ENCODE measurements at places on chromosomes 2 and 18.

- no peak for DNase-seq
These were observed 676.2 kb downstream of the ZEB2 start for GRCh38 chr2:143843686-143844085.

DNA sequence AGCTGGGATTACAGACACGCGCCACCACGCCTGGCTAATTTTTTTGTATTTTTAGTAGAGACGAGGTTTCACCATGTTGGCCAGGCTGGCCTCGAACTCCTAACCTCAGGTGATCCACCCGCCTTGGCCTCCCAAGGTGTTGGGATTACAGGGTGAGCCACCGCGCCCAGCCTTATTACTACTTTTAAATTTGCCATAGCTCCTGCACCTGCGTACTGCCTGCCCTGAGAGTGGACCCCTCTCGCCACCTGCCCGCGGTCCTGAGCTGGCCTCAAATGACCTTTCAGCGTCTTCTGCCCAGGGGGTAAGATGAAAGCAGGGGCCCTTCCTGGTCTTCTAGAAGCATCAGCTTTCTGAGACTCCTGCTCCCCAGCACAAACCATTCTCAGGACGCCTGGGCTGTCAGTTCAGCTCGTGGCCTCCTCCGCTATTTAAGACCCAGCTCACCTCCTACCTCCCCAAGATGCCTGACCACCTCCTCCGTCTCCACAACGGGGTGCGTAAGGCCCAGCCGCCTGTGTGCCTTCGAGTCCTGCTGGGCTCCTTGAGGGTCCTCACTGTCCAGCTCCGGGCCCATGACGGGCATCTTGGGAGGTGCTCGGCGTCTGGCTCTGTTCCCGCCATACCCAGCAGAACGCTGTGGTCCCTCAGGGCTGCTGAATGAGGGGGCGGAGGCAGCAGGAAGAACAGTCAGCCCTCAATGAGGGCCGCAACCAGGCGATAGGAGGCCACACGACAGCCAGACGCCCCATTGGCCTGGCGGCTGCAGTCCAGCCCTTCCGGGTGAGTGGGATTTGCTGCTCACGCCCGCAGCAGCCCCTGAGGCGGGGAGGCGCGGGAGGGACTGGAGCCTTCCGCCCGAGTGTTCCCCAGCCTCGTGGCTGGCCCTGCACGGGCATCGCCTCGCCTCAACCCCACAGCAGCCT is 266.6 kb downstream of the TFCP2L1 start:
- no peak for DNase-seq

GRCh38 chr2:233934524-233934923 is 17.4 kb downstream of the TRPM8 start:
- DNase-seq = no peak

DNA sequence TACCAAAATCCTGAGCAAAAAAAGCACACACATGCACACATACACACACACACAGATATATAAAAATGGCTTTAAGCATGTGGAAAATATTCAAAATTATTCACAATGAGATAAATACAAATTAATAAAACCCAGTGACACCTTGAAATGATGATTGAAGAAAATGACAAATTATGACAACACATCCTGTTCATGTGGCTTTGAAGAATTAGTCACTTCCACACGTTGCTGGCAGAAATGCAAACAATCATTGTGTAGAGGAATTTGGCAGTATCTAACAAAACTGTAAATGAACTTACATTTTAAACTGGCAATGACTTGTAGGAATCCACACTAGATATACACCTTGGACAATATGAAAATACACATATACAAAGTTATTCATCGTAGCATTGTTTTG is 95.8 kb upstream of the RGPD4 start:
- no peak for DNase-seq

DNA sequence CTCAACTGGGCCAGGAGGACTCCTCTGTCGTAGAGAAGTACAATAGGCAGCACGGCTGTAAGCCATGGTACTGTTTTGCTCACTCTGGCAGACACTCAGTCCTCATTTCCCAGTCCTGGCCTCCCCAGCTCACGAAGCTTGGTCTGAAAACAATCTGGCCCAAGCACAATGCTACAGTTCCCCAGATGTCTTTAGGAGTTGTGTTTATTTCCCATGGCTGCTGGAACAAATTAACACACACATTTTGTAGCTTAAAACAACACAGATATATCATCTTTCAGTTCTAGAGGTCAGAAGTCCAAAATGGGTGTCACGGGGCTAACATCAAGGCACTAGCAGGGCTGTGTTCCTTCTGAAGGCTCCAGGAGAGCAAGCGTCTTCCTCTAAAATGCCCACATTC is 13.0 kb downstream of the FABP1 start:
- no peak for DNase-seq

GRCh38 chr2:171958475-171958874 is 36.2 kb downstream of the HAT1 start:
- no peak for DNase-seq

- DNase-seq = no peak
These were observed 110.0 kb downstream of the NCKAP5 start for GRCh38 chr2:133458280-133458679.

GRCh38 chr18:77054288-77054605 is 78.3 kb downstream of the MBP start:
- DNase-seq = no peak

GRCh38 chr2:233241803-233242202 is 9.7 kb upstream of the ATG16L1 start:
- no peak for DNase-seq

- DNase-seq = peak; percentile 26
These were observed at the start of gene ACKR3 for GRCh38 chr2:236569573-236569973. Gene ACKR3 (plus strand): TSS chr2:236569825. CDS start chr2:236580466, 10,641 bp downstream.

- DNase-seq = no peak
These were observed 164.5 kb upstream of the STON1 start for GRCh38 chr2:48365476-48365875.

- no peak for DNase-seq
These were observed 5.9 kb upstream of the EFEMP1 start for GRCh38 chr2:55929476-55929875.

- DNase-seq = no peak
These were observed 22.7 kb downstream of the NOSTRIN start for GRCh38 chr2:168825126-168825525.

- DNase-seq = no peak
These were observed 15.3 kb downstream of the CELF4 start for GRCh38 chr18:37550118-37550875.

GRCh38 chr18:34626404-34627136 is 83.5 kb upstream of the DTNA start:
- no peak for DNase-seq

DNA sequence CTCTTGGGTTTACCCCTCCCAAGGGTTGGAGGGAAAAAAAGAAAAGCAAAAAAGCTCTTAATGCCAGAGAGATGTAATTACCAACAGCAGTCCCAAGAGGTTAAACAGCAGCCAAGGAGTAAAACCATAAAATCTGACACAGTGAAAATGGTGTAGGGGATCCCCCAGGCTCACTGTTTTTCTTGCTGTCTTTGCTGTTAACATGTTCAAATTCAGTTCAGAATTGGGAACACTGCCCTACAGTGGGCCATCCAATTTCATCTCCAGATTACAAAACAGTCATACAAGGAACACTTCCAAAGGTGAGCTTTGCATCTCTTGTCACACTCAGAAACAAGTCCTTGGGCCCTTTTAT is 54.5 kb downstream of the PLEKHM3 start:
- no peak for DNase-seq

GRCh38 chr2:73561422-73561821 is 80.8 kb downstream of the NAT8 start:
- DNase-seq = no peak

DNA sequence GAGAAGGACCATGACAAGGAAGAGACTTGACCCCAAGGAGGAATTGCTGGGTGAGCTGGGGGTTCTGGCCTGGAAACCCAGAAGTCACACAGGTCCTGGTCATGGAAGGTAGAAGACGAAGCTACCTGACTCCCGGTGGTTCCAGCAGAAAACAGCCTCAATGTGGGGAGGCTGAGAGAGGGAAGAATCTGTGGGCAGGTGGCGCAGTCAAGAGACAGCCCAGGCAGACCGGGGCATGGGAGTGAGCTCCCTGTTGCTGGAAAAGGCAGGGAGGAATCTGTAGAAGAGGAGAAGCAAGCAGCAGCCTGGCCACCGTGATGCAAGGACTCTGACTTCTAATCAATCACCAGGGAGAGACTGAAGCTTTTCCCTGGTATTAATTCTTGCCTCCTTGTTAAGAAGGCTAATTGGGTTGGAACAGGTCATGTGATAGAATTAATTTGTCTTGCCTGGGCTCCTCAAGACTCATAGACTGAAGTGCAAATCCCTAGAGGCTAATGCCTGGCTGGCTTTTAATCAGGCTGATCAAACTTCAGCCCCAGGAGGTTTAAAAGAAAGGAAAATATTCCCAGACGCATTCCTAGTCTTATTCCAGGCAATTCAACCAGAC is 30.1 kb downstream of the CNGA3 start:
- no peak for DNase-seq

DNA sequence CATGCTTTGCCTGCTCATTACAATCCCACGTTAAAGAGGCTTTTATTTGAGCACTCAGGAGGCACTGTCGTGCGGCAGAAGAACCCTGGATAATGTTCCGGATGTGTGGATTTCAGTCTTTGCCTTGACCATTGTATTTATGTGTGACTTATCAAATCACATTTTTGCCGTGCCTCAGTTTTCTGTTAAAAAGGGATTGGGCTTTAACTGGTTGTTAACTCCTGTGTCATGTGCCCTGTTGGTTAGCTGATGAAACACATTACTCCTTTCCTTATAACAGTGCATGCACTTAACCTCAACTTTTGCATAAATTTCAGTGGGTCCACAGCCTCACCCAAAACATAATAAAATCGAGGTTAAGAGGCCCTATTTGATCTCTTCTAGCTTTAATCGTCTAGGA is 52.7 kb downstream of the NAB1 start:
- no peak for DNase-seq

DNA sequence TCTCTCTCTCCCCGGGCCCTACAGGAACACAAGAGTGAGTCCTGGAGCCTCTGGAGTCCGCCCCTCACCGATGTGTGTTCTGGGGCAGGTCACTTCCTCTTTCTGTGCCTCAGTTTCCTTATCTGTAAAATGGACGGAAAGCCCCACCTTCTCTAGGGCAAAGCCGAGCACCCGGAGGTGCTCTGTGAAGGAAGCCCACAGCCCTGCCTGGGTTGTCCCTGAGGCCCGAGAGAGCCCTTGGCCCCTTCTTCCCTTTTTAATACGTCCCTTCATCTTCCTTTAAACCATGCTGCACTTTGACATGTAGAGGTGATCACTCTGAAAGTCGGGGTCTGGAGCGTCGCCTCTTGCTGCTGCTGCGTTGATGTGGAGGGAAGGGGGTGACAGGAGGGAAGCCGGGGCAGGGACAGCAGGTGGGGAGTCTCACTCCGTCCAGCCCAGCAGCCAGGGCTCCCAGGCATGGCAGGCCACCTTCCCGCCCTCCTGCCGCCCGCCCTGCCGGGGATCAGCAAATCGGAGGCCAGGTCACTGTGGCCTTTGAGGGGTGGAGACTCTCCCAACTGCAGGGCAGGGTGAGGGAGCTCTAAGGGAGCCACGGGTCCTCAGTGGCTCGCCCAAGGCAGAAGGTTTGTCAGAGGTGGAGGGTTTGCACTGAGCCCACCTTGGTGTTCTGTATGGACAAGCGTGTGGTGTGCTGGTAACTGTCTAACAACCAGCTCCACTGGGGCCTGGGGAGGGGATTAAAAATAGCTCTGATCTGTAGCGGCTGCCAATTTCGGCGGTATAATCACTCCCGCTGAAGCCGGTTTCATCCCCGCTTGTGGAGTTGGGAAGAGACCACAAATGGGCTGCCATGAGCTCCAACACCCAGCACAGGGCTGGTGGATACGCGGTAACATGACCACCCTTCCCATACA is 135.9 kb upstream of the ID2 start:
- no peak for DNase-seq

DNA sequence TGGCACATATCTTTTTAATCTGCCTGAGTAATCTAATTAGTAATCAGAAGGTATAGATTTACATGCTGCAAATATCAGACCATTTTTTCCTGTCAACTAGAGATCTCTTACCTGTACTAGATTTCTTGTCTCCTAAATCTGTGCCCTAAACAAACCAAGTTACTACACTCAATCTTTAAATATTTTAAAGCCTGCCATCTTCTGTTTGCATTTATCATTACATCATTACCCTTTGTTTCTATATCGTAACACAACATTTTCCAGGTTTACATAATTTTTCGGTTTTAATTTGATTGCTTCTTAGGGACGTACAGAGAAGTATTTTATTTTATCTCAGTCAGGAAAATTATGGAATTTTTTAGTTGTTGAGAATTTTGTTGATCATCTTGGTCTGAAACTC is 25.7 kb downstream of the PSMA8 start:
- DNase-seq = no peak

GRCh38 chr2:102209474-102209873 is 22.7 kb downstream of the IL1RL2 start:
- no peak for DNase-seq

- no peak for DNase-seq
These were observed 52.3 kb downstream of the DDX1 start for GRCh38 chr2:15643791-15644585.

GRCh38 chr2:240134956-240135520 is 1.1 kb downstream of the COPS9 start:
- DNase-seq = no peak

GRCh38 chr2:24919506-24920097 is 435 bp downstream of the ADCY3 start:
- no peak for DNase-seq

- DNase-seq = no peak
These were observed 79.9 kb downstream of the THADA start for GRCh38 chr2:43515807-43516497.

GRCh38 chr2:69177063-69177771 is 164.2 kb downstream of the ANTXR1 start:
- DNase-seq = no peak

- no peak for DNase-seq
These were observed 365.3 kb upstream of the TCF4 start for GRCh38 chr18:55953326-55953725.

Measured in stimulated activated CD4-positive, alpha-beta T cell treated with anti-CD3 and anti-CD28 coated beads, Interleukin-1b, Interleukin-23, amount 100 ng/mL, for 1 hour (primary cell).